WTC11 (cell line): ENCODE measurements at places on chromosomes 2 and 18.
A peak's percentile ranks its signal among the peaks of the same experiment; 100 is the strongest.

DNA sequence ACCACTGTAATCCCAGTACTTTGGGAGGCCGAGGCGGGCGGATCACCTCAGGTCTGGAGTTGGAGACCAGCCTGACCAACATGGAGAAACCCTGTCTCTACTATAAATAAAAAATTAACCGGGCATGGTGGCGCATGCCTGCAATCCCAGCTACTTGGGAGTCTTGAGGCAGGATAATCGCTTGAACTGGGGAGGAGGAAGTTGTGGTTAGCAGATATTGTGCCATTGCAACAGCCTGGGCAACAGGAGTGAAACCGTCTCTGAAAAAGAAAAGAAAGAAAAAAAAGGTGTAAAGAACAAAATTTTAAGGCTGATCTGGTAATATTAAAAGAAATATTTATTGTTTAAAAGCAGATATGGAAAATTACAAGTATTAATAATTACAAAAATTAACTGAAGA is 29.7 kb downstream of the ZNF804A start:
- no peak overlapping the region for H3K27ac ChIP-seq
- DNase-seq: no peak
- H3K4me1 ChIP-seq: no peaks in the 10 kb centered on the region
- no peak overlapping the region for H3K4me3 ChIP-seq

- no peaks in the 10 kb centered on the region for H3K27me3 ChIP-seq
- no peak overlapping the region for H3K4me3 ChIP-seq
- no peak overlapping the region for H3K27ac ChIP-seq
- DNase-seq: no peak
- H3K4me1 ChIP-seq: no peaks in the 10 kb centered on the region
Measured at GRCh38 chr18:68874361-68874760, 76.5 kb downstream of the CCDC102B start.

DNA sequence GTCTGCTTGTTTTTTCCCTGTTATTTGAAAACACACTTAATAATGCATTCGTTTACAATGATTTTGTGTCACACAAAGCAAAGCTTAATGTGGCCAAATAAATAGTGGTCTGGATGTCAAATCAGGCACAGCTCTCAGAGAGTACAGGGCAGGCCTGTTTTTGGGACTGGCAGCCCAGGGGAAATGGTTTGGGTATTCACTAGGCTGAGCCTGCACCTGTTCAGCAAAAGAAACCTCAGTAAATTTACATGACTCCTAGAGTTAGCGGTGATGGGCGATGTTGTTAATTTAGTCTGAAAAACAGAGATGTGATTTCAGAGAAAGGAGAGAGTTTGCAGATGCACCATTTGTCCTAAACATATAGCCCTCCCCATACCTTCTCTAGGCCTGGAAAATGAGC is 197.1 kb downstream of the ALK start:
- no peak overlapping the region for H3K27ac ChIP-seq
- H3K4me1 ChIP-seq: peaks cover 14% of the 10 kb centered on the region
- no peaks in the 10 kb centered on the region for H3K27me3 ChIP-seq
- DNase-seq: no peak
- no peak overlapping the region for H3K4me3 ChIP-seq

DNA sequence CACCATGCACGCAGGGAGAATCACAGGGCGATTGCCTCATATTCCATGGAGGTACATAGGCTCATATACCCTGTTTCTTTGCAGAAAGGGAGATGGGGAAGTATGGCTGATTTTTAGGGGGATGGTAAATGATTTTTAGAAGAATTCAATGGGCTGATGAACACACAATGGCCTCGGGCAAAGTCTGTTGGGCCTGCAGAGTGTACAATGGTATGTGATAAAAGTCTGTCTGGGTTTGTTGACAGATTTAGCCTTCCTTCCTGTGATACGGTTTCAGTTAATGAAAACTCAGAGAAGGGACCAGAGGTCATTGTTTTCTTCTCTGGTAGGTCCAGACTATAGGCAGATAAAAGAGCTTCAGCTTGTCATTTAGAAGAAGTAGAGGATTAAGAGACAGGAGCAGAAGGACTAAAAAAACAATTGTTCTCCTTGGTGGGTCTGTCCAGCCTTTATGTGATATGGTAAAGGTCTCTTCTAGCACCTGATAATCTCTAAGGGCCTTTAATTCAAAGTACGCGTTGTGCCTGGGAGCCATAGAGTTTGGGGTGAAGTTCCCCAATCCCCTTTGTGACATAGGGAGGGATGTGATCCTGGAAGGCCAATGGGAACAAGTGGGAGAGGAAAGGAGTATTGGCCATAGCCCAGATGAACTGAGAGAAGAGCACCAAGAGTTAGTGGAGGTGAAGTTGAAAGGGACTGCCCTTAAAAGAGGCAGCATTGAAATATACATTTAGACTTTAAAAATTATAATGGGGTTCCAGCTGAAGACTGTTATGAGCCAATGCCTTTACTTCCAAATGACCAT is 107.5 kb upstream of the SERPINE2 start:
- H3K36me3 ChIP-seq: no peaks in the 10 kb centered on the region
- no peak for DNase-seq
- no peaks in the 10 kb centered on the region for H3K27me3 ChIP-seq
- no peak overlapping the region for H3K4me3 ChIP-seq
- H3K4me1 ChIP-seq: no peaks in the 10 kb centered on the region
- no peak overlapping the region for H3K27ac ChIP-seq

GRCh38 chr18:32868406-32868805 is 95.6 kb upstream of the KLHL14 start:
- H3K4me3 ChIP-seq: no peak overlapping the region
- peaks cover 23% of the 10 kb centered on the region for H3K4me1 ChIP-seq

GRCh38 chr2:75960472-75961009 is 249.8 kb upstream of the GCFC2 start:
- no peak for DNase-seq
- H3K27ac ChIP-seq: no peak overlapping the region
- H3K4me1 ChIP-seq: peaks cover 34% of the 10 kb centered on the region
- no peaks in the 10 kb centered on the region for H3K36me3 ChIP-seq
- H3K27me3 ChIP-seq: no peaks in the 10 kb centered on the region

GRCh38 chr2:106932644-106933043 is 46.7 kb upstream of the ST6GAL2 start:
- H3K4me3 ChIP-seq: no peak overlapping the region
- H3K27me3 ChIP-seq: no peaks in the 10 kb centered on the region
- H3K4me1 ChIP-seq: peaks cover 5% of the 10 kb centered on the region; the same call in 1 of the 2 replicates
- no peak overlapping the region for H3K27ac ChIP-seq
- peaks cover 4% of the 10 kb centered on the region; the same call in 1 of the 2 replicates for H3K36me3 ChIP-seq

DNA sequence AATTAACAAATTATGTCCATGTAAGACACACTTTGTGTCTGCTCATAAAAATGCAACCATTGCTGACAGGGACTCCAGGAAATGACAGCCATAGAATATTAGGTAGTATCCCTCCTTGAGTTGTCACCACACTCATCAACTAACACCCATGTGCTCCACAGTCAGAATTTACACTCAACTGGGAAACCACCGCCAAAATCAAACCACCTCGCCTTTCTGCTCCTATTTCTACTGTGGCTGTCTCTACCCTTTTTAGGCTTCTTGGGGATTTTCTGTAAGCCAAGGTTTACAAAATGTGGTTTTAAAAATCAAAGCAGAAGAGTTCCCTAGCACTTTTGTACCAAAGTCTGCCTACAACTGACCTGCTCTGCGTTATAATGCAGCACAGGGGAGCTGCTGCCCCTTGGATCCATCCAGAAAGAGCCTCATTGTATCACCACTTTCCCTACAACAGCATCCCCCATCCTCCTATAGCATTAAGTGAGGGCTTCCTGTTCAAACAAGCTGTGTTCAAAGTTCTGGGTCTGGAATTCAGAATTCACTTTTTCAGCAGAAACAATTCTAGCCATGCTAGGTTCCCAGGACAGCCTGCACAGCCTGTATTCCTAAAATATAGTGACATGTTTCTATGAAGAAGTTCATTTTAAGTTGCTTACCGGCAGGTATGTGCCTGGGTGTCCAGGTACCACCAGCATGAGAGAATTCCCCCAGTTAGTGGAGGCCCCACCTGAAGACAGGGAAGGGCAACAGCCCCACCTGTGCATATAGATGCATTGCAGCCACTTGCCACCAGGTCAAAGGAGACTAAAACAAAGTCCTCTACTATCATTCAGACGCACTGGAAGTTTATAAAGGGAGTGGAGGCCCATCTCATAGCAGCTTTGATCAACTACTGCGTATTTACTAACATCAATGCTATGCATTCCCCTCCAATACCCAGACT is 104.3 kb downstream of the MYO5B start:
- H3K4me1 ChIP-seq: peaks cover 45% of the 10 kb centered on the region
- H3K27ac ChIP-seq: no peak overlapping the region
- H3K4me3 ChIP-seq: no peak overlapping the region
- H3K36me3 ChIP-seq: no peaks in the 10 kb centered on the region

DNA sequence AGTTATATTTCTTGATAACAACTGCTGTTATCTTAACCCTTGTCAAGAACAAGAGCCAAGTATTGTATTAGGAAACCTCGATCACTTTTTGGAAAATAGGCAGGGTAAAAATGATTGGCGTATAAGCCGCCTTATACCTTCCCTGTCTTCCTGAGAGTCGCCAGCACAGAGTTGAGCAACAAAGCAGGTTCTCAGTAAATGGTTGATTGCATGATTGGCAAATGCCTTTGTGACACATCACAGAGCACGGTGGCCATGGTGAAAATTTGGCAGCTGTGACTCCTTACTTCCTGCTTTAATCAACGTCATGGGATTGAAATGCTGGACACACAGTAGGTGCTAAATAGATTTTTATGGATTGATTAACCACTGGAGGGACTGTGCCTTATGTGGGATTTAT is 3.9 kb upstream of the KLHL29 start:
- no peak for DNase-seq
- peaks cover 47% of the 10 kb centered on the region for H3K27me3 ChIP-seq
- H3K36me3 ChIP-seq: no peaks in the 10 kb centered on the region

GRCh38 chr2:241843321-241844065 is 15.2 kb downstream of the PDCD1 start:
- no peak overlapping the region for H3K27ac ChIP-seq
- peaks cover 38% of the 10 kb centered on the region for H3K27me3 ChIP-seq
- H3K4me1 ChIP-seq: peaks cover 19% of the 10 kb centered on the region
- peak overlapping the region; percentile 41 for H3K4me3 ChIP-seq

GRCh38 chr2:163737190-163737439 is 1.3 kb upstream of the FIGN start:
- peak overlapping the region; percentile 93 for H3K27ac ChIP-seq
- no peaks in the 10 kb centered on the region for H3K36me3 ChIP-seq
- no peak for DNase-seq
- no peaks in the 10 kb centered on the region; the same call in 1 of the 2 replicates for H3K27me3 ChIP-seq
